Ecto neural progenitor cell (in vitro differentiated cells): ENCODE measurements at places on chromosomes 5 and 9.

GRCh38 chr9:130957451-130958203, 18.6 kb upstream of the FIBCD1 start:
- DNase-seq = no peak

- DNase-seq = no peak
These were observed 21.8 kb downstream of the KCNIP1 start for GRCh38 chr5:170525470-170526211.

GRCh38 chr5:177388521-177389052, 4.4 kb downstream of the SLC34A1 start:
- no peak for DNase-seq

- DNase-seq = no peak
These were observed 45.6 kb downstream of the USP20 start for GRCh38 chr9:129880654-129881546.

GRCh38 chr5:589588-589987, 22.6 kb upstream of the CEP72 start:
- no peak for DNase-seq

DNA sequence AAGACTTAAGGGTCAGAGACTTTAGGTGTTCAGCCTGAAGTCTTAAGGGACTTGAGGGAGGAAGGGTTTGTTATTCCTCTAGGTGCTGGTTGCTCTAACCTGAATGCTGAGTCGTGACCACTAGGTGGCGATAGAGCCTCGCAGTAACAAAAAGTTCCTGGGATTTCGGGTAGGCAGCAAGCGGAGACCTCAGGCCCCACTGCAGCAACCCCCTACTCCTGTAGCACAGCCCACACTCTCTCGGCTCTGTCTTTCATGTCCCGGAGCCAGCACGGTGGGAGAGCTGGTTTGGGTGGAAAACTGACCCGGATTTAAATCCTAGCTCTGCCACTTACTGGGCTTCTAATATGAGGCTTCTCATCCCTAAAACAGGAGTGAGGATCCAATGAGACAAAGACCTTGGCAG, 100.3 kb upstream of the PANK3 start:
- peak; percentile 88 for DNase-seq

DNA sequence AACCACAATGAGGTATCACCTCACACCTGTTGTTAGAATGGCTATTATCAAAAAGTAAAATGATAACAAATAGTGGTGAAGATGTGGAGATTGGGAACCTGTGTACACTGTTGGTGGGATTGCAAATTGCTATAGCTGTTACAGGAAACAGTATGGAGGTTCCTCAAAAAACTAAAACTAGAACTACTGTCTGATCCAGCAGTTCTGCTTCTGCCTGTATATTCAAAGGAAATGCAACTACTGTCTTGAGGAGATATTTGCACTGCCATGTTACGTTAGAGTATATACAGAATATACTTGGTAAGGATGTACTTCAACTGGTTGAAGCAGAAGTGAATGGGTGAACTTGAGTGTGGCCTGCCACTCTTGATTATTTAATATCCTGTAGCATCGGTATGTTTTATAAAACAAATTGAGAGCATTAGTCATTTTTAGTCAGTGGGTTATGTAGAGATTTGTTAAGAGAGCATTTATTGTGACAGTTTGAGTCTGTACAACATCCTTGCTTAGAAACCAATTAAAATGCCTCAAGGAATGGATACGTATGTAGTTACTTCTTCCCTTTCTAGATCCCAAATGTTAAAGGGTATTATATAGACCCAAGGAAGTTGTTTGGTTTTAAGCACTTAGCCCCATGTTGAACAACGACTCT, 37.5 kb downstream of the ZCCHC7 start:
- DNase-seq = no peak

DNA sequence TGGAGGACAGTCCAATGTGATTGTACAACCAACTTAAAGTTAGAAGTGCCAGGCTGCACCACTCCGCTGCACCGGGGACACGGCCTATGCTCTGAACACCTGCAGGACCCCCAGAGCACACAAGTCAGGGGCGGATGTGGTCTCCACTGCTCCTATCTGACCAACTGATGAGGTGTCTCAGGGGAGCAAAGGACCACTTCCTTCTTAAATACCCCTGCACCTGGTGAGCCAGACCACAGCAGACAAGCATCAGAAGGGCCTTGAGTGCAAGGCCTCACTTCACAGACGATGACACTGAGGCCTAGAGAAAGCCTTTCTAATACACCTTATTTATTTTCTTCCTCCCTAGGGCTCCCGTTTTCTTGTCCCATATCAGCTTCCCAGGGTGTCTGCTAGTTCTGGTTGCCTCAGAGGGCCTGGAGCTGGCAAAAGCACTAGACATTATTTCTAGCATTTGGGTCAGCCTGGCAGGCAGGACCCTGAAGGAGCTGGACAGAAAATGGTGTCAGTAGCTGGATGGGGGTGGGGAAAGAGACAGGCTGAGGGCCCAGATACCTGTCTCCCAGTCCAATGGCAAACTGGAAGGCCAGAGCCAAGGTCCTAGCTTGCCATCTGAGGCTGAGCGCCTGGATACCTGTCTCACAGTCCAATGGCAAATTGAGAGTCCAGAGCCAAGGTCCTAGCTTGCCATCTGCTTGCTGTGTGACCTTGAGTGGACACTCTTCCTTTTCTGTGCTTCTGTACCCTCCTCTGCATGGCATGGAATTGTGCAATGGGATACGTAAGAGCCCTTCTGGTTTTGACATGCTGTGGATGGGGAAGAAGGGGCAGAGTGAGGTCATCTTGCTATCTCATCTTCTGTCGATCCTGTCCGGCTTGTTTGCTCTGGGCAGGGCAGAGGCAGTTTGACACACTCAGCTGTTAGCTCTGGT, 9.0 kb downstream of the CCDC69 start:
- DNase-seq = peak; percentile 40

GRCh38 chr5:109681763-109682162, 8.0 kb upstream of the MAN2A1 start:
- DNase-seq = no peak

DNA sequence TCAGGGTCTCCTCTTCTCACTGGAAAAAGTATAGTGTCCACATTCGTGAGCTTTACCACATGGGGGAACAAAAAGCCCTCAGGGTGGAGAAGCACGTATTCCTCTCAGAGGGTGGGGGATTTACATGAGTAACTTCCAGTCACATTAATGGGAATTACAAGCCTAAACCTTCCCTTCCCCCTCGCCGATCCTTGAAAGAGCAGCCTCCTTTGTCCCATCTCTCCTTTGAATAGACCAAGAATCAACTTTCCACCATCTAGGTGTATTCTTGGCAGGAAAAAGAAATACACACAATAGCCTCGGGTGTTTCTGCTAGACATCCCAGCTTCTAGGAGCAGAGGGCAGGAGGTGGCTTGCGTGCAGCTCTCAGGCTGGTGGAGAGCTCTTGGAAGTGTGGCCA, 144.4 kb downstream of the ZNF462 start:
- no peak for DNase-seq
